Midbrain (tissue), 1 donor: ENCODE measurements at places on chromosomes 11 and 22.
A peak's percentile ranks its signal among the peaks of the same experiment; 100 is the strongest.

DNA sequence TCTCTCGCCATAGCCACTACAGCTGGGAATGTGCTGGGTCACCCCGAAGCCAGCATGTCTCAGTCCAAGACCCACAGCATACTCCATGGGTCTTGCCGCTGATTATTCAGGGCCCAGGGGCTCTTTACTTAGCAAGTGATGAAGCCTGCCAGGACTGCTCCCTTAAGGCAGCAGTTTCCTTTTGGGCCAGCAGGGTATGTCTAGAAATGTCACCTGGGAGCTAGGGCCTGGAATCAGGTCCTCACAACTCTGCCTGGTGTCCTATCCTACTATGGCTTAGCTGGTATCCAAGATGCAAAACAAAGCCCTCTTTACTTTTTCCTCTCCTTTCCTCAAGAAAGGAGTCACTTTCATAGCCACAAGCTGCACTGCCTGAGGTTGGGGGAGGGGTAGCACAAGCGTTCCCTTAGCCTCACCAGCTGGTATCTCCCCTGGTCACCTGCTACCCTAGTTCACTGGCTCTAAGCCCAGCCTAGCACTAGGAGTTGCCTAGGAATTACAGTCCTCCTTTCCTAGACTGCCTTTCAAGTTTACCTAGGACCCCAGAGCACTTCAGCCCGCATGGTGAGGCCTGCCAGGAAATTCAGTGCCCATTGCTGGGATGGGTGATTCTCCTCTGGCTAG lies 22.6 kb upstream of the NCR3LG1 start:
- no peak for DNase-seq

DNA sequence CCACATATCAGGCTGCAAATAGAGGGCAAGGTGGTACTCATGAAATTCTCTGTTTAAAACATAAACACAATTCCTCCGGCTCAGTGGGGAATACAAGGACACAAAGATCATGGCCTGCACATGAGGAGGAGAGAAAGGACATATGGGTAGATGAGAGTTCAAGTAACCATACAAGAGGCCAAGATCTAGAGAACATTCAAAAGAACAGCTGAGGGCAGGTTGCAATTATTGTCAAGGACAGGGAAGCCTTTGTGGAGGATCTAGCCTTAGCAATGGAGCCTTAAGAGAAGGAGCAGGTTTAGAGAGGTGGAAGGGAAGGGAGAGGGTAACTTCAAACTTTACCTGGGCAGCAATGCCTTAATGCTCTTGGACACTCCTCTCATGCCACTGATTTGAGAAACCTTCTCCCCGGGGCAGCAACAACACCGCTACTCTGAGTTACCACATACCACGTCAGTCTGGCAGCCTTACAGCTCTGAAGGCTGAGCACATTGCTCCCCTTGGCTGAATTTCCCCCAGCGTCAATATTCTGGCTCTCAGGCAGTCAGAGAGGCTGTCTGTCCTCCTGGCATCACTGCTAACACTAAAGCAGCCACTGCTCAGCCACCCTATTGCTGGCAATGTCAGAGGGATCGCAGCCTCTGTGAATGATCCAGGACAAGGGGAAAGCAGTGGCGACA lies 55.5 kb downstream of the CLPB start:
- peak; percentile 65 for DNase-seq

DNA sequence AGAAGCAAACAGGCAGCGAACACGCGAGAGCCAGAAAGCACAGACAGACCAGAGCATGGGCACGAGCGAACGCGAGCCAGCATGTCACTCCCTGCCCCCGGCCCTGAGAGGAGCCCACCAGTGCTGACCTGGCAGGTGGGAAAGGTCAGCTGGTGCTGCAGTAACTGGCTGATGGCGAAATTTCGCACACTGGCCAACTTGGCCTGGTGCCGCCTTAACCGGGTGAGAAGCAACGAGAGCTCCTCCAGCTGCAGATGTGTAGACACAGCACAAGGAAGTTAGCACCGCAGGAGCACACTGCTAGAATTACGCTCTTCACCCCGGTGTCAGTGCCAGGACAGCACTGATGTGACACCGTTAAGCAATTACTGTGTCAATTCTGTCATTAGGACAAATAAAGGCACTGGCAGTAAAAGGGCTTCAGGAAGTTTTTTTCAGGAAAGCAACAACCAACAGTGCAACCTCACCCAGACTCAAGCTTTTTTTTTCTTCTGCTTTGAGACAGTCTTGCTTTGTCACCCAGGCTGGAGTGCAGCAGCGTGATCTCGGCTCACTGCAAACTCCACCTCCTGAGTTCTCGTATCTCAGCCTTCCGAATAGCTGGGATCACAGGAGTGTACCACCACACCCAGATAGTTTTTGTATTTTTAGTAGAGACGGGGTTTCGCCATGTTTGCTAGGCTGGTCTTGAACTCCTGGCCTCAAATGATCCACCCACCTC lies 76.8 kb downstream of the C11orf58 start:
- DNase-seq = peak; percentile 47

DNA sequence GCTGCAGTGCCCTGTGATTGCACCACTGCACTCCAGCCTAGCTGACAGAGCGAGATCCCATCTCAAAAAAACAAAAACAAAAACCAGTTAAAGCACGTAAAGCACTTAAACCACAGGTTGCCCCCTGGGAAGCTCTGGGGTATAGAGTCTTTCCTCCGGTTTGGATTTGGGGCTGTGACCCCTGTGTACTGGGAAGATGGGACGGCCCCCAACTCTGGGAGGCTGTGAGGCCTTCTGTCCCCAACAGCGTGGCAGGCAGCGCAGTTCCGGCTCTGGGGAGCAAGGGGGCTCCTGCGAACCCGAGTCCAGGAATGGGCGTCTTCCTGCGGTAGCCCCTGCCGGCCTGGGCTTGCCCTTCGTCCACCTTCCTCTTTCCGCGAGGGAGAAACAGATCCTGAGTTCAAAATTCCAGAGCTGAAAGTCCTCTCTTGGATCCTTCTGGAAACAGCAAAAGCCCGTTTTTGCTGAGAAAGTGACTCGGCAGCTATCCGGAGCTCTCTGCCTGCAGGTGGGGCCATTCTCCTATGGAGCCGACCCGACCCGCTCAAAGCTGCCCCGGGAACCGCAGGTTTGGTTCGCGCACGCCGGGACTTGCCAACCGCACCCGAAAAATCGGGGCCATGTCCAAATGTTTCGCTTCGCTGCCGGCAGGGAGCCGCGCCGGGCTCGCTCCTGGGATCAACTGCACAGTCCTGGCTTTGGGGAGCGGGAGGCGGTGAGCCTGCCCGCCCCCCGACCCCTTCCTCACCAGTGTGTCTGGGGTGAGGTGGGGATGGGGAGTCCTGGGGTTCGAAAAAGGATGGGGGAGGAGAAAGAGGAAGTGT lies 36.3 kb upstream of the POLA2 start:
- peak; percentile 42 for DNase-seq

- no peak for DNase-seq
These were observed 554.3 kb upstream of the LRRC4C start for GRCh38 chr11:42013656-42014201.

GRCh38 chr11:26322335-26323067 lies 9.4 kb upstream of the ANO3 start:
- no peak for DNase-seq

DNA sequence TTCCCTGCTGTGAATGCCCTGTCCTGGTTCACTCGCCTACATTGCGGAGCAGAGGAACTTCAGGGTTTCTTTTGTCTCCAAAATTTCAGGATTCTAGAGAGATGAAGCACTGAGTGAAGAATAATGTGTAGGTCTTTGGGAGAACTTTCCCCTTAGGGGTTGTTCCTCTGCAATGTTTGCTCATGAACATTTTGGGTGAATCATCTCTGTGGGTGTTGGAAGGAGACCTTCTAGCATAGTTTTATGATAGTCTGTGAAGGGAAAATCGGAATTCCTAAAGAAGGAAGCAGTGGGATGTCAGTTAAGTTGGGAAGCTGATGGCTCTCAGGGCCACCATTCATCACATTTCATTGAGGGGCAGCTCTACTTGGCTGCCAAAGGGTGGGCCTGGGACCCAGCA lies 64.8 kb downstream of the MIAT start:
- no peak for DNase-seq

DNA sequence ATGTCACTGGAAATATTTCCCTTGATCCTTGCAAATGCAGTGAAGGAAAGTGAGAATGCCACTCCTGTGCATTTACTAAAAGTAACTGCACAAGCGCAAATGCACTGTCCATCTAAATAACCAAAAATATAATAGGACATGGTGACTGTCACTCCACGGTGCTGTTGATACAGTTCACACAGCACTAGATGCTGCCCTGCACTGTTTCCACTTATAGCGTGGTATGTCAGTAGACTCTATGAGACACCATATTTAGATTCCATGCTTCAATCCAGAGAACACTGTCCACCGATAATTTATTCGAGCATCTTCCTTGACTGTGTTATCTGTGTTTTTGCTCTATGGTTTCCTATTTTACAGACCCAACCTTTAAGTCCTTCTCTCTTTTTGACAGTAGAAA lies 125.8 kb downstream of the MAML2 start:
- DNase-seq = no peak

DNA sequence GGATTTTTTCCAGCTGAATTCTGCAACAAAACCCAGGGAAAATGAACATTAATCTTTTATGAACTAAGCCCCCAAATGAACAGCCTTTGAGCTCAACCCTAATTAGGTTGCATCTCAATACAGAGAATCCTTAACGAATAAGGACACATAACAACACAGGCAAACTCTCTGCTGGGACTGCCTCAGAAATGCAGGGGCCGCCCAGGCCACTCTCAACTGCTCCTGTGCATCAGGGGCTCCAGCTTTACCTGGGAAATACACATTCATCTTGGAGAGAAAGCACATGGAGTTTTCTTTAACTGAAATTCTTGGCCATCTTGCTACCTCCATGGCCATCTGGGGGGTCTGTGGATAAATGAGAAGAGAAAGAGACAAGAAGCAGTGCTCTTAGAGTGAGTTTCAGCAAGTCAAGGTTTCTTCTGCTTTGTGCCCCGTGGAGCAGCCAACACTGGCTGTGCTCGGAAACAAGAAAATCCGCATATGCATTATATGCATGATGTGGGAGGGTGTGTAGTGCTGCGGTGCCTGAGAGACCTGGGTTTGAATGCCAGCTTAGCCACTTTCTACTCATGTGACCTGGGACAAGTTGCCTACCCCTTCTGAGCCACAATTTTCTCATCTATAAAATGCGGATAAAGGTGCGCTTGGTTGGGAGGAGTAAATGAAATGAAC lies 81.9 kb upstream of the RCN1 start:
- no peak for DNase-seq

GRCh38 chr11:12685229-12685628 lies 11.0 kb downstream of the TEAD1 start:
- no peak for DNase-seq

DNA sequence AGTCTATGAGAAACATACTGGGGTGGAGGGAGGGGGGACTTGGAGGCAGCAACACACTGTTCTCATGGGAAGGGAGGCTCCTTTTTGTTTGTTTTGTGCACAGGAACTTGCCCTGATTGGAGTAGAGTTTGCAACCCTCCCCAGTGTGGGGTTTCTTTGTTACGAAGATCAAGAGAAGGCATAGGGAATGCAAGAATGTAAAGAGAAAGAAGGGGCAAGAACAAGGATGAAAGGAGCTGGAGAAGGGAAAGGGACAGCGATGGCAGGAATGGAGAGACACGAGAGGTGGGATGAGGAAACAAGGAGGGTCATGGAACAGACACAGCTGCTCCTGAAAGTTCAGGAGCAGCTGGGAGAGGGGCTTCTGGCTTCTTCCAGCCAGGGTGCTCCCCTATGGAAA lies 611.7 kb downstream of the NTM start:
- no peak for DNase-seq

DNA sequence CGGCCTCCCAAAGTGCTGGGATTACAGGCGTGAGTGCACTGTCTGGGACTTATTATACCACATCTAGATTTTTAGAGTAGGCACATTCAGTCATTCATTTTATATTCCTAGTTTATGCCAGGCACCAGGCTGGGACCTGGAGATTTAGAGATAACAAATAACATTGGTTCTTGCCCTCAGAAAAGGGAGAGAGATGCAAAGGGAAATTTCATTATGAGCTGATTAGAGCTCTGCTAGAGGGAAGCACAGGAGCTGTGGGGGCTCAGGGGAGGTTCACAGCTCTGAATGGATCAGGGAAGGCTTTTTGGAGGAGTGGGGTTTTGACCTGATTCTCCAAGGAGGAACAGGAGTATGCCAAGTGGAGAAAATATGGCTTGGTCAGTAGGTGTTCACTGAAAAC lies 32.3 kb downstream of the MEI1 start:
- no peak for DNase-seq

DNA sequence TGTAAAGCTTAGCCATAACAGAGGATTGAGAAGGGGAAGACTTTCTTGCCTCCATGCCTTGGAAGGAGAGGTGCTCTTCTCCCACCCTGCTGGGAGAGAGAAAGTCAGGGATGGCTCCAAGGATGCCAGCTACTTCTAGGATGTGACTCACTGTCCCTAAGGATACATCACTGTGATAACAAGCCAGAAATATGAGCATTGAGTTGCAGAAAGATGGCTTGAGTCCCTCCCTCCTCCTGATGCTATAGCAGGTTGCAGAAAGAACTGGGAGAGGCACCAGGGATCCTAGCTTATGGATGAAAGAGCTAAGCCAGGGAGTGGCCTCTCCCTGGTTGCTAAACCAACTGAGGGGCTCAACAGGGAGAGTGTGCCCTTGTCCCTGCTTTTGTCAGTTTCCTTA lies 27.8 kb upstream of the FJX1 start:
- no peak for DNase-seq

- no peak for DNase-seq
These were observed 6.4 kb downstream of the PACSIN2 start for GRCh38 chr22:43008509-43008908.

GRCh38 chr11:2801711-2802388 lies 83.7 kb downstream of the CDKN1C start:
- DNase-seq = no peak

DNA sequence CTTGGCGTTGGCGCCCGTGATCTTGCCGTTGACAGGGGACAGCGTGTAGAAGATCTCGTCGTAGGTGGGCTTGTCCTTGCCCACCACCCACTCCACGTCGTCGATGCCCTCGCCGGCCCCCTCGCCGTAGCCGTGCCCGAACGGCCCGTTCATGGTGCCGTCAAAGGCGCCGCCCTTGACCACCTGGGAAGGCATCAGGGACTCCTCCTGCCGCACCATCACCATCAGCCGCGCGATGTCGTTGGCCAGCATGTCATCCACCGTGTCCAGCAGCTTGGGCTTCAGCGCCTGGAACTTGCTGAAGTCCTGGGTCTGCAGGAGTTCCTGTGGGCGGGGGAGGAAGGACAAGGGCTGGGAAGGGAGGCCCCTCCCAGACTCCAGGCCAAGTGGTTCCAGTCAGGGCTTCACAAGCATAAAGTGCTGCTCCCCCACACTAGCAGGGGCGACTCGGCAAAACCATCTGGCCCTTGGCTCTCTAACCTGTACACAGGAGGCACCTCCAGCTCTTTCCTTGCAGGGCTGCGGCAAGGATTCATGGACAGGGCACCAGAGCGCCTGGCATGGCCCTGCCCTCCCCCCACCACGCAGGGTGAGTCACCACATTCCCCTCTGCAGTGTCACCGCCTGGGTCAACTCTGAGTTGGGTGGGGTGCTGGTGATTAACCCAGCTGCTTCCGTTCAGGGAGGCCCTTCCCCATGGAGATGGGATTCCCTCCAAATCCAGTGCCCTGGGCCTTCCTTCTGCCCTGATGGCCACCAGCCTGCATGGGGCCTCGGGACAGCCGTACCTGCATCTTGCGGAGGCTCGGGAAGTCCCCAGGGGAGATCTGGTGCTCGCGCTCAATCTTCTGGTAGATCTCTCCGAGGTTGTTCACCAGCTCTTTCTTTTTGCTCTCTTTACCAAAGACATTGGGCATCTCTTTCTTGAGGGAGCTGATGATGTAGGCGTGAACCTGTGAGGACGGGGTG lies 10.4 kb upstream of the CDC42BPG start:
- DNase-seq = no peak
